ENCODE measurements at places on chromosomes 5 and 9. TPM values are rescaled to one million over a fixed set of nuclear protein-coding genes. Genes with fewer than 3 reads are reported as not detected.

DNA sequence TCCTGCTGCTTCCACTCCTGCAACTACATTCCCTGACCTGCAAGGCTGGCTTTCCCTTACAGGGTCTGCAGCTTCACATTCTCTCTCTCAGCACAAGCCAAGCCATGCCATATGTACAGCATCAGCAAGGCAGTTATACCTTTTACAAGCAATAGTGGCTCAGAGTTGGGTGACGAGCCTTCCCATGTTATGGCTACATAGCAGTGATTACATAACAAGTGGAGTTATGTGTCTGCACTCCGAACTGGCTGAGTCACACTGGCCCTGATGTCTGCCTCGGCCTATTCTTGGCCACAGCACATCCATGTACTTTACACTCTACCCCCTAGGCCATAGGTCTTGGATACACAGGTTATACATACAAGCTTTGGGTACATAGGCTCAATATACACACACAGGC lies 52.0 kb upstream of the SNCAIP start:
- DNase-seq, result no peak

DNA sequence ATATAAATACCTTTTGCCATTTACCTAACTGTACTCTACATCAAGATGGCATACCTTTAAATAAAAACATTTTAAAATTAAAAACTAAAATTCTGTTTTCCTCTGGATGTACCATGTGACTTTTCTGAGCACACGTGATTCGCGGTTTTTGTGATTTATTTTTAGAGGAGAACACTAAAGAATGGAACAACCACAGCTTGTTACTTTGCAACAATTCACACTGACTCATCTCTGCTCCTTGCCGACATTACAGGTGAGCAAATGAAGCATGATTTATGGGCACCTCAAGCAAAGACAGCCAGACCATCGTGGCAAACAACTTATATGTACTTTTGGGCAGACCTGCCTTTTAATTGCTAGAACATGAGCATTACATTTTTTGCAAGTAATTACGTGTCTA lies 61.3 kb downstream of the GDA start:
- DNase-seq, result no peak

GRCh38 chr5:116992681-116993080 lies 418.1 kb upstream of the SEMA6A start:
- DNase-seq, result no peak

GRCh38 chr5:124790895-124791732 lies 44.7 kb upstream of the ZNF608 start:
- DNase-seq, result no peak

- DNase-seq, result no peak
Measured at GRCh38 chr5:106254784-106255183, 1416.0 kb downstream of the EFNA5 start.

GRCh38 chr5:1703352-1704050 lies 96.1 kb downstream of the MRPL36 start:
- no peak for DNase-seq

DNA sequence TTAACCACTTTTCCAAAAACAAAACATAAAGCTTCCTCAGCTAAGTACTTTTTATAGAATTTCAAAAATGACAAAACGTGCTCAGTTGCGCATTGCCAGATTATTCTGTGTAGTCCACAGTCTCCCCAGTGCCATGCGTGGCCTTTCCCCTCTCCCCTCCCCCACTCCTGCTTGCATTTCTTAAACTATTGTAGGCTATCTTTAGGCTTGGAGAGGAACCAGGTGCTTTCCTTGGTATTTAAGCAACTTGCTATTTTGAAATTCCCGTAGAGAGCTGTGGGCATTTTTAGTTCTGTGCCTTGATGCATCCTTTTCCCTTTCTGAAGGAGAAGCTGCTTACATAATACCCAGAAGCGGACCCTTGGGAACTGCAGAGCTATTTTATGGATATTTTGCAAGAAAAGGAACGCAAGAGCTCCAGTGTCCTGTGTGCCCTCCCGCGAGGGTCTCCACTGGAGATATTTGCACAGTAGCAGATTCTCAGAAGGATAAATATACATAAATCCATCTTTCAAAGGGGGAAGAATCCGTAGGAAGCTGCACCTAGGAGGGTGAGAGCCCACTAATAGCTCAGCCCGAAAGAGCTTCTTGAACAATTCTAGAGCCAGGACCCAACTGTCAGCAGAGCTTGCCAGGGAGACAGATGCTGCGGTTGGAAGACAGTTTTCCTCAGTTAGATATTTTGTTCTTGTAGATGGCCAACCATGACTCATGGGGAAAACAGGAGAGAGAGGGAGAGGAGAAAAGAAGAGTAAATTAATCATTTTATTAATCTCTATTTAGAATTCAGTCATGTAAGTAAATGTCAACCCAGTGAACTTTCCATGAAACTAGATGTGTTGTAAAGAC lies 1298.3 kb upstream of the WWC1 start:
- DNase-seq, result no peak

DNA sequence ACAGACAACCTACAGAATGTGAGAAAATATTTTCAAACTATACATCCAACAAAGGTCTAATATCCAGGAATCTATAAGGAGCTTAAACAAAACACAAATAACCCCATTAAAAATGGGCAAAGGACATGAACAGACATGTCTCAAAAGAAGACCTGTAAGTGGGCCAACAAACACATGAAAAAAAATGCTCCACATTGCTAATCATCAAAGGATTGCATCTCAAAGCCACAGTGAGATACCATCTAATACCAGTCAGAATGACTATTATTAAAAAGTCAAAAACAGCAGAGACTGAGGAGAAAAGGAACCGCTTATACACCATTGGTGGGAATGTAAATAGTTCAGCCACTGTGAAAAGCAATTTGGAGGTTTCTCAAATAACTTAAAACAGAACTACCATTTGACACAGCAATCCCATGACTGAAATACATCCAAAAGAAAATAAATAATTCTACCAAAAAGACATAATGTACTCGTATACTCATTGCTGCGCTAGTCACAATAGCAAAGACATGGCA lies 39.1 kb upstream of the C5orf63 start:
- DNase-seq, result no peak

The CARD6 gene
- total RNA-seq, result 24.1 TPM

The BOD1 gene
- total RNA-seq, result 40.9 TPM

The GABRP gene
- not detected for total RNA-seq

The WDR38 gene
- total RNA-seq, result not detected

The ZNF354C gene
- 6.7 TPM for total RNA-seq

The FST gene
- total RNA-seq, result 4.2 TPM

Measured in upper lobe of right lung (tissue), 1 donor.